Eye (tissue), 1 donor: ENCODE measurements at places on chromosomes 5 and 9.

GRCh38 chr9:122031776-122032175 lies 61.3 kb downstream of the TTLL11 start:
- no peak for DNase-seq

DNA sequence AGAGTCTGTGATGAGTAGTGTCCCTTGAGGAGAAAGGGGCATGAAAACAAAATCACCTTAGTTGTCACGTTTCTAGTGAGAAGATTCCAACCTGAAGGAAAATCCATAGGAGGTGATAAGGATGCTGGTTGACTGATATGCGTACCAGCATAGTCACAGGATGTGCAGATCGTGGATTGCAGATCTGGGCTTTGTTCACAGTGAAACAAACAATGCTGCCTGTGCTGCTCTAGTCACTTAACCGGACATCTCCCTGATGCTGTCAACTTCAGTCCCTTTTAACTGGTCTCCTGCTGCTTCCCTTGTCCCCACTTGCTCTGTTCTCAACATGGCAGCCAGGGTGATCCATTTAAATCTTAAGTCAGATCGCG lies 89.7 kb downstream of the IQGAP2 start:
- no peak for DNase-seq

GRCh38 chr9:71758277-71758676 lies 10.0 kb downstream of the CEMIP2 start:
- peak; percentile 43 for DNase-seq

DNA sequence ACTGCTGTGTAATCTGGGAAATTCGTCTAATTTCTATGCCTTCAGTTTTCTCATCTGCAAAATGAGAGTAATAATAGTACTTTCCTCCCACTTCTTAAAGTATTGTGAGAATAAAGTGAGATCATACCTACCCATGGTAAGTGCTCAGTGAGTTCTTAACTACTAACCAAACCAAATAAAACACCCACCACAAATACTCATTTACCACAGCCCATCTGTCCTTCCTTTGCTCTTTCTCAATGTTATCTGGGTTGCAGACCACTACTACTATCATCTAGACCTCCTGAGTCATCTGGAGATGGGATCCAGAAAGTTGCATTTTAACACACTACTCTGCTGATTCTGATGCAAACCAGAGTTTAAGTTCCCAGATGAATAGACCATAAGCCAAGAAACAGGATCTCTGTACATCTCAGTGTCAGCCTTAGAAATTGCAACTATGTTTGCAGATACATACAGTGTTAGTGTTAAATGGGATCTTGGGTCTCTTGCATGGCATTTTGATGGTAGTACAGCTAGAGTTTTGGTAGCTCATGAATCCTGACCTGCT lies 105.4 kb upstream of the ATP10B start:
- DNase-seq, result no peak

DNA sequence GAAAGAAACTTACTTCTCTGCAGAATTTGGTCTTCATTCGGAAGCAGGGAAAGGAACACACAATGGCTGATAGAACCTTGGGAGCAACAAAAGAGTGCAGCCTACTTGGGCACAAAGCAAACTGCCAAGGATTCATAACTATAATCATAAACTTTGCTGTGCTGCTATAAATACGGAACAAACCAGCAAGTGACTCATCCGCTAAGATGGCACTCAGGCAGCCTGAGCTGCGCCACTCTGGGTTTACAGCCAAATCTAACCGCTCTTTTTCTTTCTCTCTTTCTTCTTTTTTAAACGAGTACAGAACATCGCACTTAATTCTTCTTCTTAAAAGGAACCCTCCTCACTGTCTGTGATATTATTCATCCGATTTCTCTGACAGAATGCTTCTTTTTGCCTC lies 81.1 kb downstream of the PTPN3 start:
- no peak for DNase-seq

GRCh38 chr9:133032171-133032570 lies 1.4 kb downstream of the GTF3C5 start:
- no peak for DNase-seq

DNA sequence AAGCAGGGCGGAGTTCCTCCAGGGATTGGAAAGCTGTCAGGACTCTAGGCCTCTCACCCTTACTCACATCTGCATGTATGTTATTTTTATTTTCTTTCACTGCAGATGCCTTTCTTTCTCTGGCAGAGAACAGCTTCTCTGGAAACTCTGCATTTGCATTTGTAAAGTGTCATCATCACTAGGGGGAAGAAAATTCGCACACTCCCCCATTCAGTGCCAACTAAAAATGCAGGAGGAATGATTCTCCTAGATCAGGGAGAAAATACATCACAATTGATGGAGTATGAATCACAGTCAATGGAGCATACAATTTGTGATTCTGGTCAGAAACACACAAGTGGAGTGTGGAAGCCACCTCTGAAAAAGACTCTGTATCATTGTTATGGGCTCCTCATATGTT lies 351.4 kb upstream of the FTMT start:
- no peak for DNase-seq

DNA sequence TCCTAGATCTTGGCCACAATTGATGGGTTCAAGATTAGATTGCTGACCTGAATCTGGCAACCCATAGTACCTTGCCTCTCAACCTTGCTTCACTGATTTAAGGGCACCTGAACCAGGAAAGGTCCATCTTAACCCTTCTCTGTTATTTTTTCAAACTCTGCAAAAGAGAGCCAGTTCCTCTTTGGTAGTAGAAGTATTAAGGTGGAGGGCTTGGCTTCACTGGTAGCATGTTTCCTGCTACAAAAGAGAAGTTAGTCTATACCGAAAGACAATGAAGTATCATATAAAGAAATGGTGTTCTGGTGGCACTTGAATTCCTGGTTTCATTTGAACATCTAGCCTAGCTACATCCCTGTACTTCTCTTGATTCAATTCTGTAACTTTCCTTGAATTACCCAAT lies 8.5 kb downstream of the ALG2 start:
- DNase-seq, result no peak
